Putamen (tissue), 1 donor: ENCODE measurements at places on chromosomes 11 and 22.

DNA sequence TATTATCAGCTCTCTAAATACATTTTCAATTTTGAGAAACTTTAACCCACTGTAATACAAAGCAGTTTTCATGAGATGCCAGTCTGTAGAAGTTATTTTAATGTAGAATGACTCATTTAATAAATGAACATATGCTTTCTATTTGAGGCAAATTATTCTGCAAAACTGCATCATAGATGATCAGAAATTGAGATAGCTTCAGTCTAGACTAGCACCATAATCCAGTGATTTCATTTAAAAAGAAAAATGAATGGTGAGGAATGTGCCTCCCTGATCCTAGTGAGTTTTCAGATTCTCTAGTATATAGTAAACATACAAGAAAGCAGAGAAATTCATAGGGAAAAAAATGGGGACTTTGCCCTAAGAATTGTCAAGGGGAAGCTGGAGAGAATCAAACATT lies 66.1 kb downstream of the OR5AK2 start:
- no peak for DNase-seq

DNA sequence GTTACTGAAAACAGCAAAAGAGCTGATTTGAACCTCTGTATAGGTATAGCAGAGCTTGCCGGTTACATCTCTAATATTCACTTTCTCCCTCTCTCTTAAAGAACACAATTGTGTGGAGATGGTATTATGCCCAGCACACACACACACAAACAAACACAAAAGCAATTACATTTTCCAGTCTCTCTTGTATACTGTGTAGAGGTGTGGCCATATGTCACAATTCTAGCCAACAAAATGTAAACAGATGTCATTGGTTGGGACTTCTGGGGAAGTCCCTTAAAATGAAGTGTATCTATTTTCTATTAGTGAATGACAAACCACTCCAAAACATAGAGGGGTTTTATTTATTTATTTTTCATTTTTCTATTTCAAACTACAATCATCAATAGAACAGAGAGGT lies 12.8 kb downstream of the KCTD14 start:
- DNase-seq, result no peak

- peak; percentile 90 for DNase-seq
Observed at GRCh38 chr11:95705485-95706124, 84.0 kb downstream of the FAM76B start.

- DNase-seq, result no peak
Observed at GRCh38 chr11:132051704-132052103, 681.3 kb downstream of the NTM start.

DNA sequence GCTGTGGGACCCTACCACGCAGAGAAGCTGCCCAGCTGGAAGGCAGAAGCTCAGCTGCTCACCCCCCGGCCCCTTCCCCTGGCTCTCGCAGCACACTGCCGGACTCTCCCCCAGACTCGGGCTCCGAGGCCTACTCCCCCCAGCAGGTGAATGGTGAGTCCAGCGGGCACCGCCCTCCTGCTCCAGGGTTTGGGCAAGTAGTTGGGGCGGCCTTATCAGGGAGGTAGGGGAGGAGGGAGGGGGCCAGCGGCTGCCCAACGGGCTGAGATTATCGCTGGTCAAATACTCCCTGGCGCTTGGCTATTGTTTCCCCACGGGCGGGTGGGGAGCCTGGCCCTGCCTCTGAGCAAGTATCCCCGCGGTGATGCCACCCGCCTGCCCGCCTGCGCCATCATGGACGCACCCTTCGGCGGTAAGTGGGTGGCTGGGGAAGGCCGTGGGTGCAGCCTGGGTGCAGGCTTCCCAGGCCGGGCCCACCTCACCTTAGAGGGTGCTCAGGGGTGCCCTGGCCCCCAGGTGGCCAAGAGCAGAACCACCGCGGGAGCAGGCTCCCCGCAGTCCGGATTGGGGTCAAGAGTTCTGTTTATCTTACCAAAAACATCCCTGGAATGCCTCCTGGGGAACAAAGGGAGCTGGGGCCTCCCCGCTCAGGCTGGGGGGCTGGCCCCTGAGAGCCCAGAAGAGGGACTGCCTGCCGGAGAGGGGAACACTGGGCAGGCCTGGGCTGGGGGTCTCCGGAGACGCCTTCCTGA lies 16.9 kb downstream of the MYRF start:
- no peak for DNase-seq

GRCh38 chr11:33358150-33358831 lies 101.1 kb downstream of the HIPK3 start:
- no peak for DNase-seq

DNA sequence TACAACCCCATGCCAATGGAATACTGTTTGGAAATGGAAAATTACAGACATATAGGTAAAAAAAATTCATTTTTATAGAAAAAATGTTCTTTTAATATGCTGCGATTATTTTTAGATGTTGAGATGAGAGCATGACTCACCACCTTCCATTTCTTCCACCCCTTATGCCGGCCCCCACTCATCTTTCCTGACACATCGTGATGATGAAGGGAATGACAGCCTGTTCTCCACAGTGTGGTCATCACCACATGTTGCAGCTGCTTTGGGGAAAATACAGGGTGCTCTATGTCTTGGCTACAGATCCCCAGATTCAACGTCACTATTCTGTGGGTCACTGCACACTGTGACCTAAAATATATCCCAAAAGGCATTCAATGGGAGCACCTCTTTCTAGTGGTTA lies 916.2 kb downstream of the METTL15 start:
- DNase-seq, result peak; percentile 10

DNA sequence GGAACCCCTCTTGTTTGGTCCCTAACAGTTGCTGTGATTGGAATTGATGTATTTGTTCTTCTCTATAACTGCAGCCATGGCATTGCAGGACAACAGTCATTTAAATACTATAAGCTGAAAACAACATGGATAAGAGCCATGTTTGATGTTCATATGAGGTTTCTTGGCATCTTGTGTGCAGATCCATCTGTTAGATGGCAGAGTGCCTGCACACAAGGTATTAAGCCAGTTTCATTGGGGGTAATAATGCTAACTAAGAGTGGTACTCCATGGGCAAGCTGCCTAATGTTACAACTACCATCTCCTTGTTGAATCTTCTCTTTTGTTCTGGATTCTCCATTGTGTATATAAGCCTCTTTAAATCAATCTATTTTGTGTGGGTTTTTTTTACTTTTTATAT lies 206.0 kb upstream of the CHORDC1 start:
- DNase-seq, result no peak

- DNase-seq, result no peak
Observed at GRCh38 chr11:128482512-128483191, 104.7 kb downstream of the ETS1 start.

DNA sequence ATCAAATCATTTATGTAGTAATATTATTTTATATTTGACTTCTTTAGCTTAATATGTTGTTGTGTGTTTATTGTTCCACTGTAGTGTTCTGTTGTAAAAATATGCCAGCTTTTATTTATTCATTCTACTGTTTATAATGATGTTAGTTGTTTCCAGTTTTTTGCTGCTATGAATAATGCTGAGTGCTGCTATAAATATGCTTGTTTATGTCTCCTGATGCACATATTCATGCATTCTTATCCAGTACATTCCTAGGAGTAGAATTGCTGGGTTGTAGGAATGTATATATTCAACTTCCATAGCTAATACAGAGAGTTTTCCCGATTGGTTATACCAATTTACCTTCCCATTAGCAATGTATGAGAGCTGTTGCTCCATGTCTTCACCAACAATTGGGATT lies 33.5 kb upstream of the RAB30 start:
- no peak for DNase-seq

GRCh38 chr11:46701078-46701654 lies 335 bp downstream of the ZNF408 start:
- DNase-seq, result no peak

DNA sequence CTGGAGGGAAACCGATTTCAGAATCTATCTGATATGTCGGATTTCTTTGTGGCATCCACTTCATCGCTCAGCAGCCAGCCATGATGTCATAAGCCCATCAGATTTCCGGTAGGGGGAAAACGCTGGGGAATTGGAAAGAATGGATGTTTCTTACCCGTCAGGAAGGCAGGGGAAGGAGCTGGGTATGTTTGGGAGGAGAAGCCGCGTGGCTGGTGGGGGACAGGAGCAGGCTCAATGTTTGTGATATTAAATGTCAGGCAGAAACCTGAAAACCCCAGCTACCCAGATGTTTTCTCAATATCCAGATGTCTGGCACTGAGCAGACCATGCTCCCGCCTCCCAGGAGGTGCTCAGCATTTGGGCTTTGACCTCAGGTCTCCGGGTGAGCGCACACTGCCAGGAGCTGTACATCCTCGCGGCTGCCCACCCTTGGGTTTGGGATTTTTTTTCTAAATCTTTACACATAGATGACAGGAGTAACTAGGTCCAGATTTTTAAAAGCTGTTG lies 67.5 kb downstream of the NFAM1 start:
- DNase-seq, result no peak

DNA sequence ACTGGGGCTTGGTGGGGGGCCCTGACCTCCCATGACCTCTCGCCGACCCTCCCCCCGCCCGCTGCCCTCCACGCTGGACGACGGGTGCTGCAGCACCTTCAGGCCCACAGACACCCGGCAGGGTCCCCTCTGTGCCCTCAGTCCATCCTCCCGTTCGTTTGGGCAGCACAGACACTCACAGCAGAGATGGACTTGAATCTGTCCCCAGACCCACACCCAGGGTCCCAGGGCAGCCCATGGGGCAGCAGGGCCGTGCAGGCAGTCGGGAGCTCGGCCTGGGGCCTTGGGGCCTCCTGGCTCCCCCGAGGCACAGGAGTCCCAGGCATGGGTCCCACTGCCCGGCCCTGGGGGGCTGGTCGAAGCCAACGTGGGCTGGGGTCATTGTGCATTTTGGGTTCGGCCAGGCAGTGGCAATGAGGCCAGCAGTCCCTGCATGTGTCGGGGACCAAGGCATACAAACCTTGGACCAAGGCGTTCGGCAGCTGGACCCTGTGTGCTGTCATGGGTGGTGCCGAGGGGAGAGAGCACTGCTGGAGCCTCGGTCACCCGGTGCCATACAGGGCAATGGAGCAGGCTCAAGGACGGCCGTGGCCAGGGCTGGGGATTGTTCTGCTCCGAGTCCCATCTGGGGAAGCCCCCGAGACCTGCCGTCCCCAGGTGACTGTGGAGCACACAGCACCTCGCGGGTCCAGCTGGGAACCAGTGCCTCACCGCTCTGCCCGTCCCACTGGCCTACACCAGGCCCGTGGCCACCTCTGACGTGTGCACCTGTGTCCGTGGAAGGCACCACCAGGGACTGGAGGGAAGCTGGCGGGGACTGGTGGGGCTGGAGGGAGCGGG lies 19.3 kb upstream of the BRSK2 start:
- no peak for DNase-seq

DNA sequence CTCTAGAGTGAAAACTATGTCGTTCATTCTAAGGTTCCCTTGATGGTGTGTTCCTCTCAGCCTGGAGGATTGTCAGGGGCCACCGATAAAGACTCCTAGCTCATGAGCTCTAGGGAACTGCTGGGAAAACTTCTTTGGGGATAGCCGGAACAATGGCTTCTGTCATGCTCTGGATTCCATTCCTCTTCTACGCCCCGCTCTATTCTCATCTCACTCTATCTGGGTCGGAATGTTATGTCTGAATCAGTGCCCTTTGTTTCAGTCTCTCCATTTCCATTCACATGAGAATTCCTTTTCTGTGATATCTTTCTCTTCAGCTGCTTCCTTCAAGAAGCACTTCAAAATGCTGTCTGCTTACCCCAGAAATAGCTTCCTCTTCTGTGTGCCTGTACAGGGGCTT lies 16.9 kb upstream of the SLCO2B1 start:
- DNase-seq, result no peak

DNA sequence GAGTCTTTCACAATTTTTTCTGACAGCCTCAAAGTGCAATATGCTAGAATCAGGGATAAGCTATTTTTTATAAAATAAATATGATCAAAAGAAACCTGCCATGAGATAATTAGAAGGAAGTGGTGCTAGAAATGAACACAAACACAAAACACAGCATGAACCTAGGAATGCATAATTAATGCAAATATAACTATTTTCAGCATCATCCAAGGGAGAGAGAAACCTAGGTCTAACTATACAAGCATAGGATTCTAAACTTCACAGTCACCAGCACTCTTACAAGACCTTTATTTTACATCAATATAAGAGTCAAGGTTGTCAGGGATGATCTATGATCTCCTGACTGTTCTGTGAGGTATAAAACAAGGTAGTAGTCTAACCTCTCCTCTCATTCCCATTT lies 29.2 kb downstream of the TTC28 start:
- no peak for DNase-seq

DNA sequence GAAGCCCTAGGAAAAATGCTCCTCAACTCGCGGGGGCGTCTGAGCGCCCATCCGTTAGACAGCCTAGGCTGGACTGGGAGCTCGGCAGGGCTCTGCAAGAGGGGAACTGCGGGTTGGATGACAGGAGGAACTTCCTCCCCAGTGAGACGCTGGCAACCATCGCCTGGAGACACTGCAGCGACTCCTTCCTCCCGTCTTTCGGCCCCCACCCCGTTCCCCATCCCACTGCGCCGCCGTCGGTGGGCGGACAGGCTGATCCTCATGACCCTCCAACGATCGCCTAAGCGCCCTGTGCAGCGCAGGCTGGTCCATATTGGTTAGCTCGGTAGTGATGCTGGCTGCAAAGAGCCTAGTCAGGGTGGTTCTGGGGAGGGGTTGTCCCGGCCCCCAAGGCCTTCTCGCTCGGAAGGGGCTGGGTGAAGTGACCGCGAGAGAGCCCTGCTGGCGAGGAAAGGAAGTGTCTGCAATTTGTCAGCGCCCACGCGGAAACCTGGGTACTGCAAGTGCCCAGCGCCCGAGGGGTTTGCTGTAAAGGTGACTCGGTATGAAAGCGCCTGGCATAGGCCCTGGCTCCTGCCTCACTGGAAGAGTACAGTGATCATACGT lies 638 bp downstream of the NRGN start:
- no peak for DNase-seq

GRCh38 chr11:61782841-61783240 lies 9.6 kb downstream of the TMEM258 start:
- no peak for DNase-seq

DNA sequence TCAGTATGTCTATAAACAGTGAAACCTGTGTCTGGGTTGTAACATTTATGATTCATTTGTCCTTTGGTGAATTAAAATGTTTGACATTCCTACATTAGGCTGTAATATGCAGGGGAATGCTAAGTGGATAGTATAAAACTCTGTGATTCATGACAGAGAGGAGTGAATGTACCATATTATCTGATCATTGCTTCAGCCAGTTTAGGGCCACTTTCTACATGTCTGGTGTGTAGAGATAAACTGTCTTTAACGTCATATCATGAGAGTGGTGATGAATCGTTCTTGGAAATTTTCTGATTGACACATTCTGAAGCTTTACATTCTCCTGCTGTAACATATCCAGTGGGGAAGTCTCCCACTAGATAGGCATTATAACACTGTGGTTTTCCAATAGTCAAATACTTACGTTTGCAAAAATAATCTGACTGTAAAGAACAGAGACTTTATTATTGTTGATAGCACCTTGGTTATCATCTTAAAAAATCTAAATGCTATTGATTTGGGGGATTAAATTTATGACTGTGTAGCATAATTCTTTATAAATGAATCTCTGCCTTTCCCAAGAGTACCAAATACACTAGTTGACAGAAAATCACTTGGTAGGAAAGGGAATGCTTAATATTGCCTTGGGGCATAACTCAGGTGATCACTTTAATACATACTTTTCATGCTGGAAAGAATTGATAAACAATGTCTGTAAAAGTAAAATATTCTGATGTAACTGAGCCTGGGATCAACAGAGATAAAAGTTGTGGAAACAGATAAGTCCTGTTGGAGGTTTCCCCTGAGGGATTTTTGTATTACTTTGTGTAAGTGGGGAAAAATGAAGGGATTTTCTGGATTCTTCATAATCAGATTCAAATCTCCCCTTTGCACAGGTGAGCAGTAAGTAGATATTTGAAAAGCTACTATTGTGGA lies 427.9 kb downstream of the JRKL start:
- no peak for DNase-seq

GRCh38 chr11:11553573-11553972 lies 68.2 kb downstream of the GALNT18 start:
- no peak for DNase-seq
